Activated T-helper 2 cell treated with anti-CD3 and anti-CD28 coated beads, Interferon-gamma antibody, Interleukin-2, Interleukin-4, amounts not matched to agents 10 μg/mL and 5 μg/mL and 100 μg/mL, durations not matched to agents 14 hours and 24 hours and 36 hours (primary cell): ENCODE measurements at places on chromosomes 6 and 20. TPM values are rescaled to one million over a fixed set of nuclear protein-coding genes. Genes with fewer than 3 reads are reported as not detected.

- peak; percentile 74 for DNase-seq
Measured at GRCh38 chr6:26249957-26250697, 114.9 kb upstream of the BTN3A2 start.

DNA sequence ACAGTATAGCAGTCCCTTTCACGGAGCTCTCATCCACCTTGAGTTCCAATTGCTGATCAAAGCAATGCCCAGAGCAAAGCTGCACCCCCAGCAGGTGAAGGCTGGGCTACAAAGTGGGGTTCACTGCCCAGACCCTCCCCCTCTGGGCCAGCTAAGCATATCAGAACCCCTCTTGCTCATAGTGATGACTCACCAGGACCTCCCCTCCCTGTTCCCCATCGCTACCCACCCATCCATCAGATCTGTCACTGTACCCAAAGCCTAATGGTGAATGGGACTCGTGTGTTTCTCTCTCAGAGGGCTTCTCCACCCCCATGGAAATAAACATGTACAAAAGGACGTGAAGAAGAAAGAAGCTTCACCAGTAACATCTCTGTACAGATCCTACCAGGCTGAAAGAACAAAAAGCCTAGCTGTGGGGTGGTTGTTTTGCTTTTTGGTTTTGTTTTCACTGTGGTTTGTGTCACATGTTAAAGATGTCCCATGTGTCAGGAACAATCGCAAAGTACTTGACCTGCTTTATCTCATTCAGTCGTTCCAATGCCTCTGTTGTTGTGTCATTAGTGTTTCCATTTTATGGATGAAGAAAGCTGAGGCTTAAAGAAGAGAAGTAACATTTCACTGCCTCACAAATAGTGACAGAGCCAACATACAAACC, 518.5 kb downstream of the CD83 start:
- DNase-seq, result no peak

DNA sequence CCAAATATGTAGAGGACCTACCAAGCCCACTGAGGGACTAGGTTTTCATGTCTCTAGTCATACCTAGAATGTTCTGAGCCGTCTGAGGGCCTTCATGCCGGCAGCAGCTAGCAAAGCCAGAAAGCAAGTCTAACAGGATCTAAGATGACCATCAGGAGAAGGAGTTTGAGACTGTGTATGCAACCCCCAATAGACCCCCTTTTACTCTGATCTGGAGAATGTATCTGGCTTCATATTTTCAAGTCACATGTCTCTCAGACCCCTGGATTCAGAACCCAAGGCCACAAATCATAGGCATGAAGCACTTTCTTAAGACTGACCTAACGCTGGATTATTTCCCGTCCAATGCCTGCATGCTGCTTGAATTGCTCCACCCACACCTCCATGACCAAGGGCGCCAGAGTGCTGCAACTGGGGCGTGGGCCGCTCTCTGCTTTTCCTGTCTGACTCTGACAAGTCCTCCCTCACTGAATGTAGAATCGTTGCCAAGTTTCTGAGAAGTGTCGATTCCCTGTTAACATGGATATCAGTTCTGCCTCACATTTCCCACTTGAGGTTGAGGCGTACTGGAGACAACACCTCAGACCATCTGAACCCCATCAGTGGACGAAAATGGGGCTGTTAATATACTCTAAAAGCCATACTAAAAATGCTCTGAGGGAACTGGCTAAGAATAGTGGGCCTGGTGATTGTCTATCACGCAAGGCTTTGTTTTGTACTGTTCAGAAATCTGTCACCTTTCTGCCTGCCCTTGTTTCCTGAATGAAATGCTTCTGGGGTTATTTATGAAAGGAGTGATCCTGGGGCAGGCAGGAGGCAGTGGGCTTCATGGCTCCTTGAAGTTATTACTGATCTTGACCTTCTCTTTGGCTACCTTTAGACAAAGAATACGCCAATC, 23.9 kb upstream of the ASXL1 start:
- no peak for DNase-seq

DNA sequence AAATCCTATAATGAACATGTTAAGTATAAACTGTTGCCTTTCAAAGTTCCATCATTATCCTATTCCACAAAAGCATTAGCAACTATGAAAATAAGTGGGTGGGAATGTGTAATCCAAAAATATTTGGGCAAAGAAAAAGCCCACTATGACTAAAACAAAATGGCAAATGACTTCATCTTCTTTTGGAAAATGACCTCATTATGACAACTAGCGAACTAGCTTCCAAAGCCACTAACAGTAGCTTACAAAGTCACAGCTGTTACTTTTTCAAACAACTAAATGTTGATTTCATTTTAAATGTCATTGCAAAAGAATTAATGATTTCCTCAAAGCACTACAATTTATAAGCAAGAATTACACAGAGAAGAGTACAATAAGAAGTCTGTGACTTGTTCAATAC, 49.8 kb upstream of the RUNX2 start:
- no peak for DNase-seq

DNA sequence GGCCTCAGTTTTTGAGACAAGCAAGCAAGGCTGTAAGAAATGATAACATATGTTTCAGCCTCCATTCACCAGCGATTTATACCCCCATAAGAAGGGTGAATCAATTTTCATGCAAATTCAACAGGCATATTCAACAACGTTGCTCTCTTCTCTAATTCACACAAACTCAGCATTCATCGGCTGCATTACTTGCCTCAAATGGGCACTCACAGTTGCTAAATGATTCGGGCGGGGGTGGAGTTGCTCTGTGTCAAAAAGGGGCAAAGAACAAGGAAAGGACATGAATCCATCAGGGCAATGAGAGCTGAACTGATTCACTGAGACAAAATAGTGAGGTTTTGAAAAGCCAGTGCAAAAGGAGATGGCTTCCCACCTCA, 9.0 kb downstream of the MOXD1 start:
- DNase-seq, result no peak

DNA sequence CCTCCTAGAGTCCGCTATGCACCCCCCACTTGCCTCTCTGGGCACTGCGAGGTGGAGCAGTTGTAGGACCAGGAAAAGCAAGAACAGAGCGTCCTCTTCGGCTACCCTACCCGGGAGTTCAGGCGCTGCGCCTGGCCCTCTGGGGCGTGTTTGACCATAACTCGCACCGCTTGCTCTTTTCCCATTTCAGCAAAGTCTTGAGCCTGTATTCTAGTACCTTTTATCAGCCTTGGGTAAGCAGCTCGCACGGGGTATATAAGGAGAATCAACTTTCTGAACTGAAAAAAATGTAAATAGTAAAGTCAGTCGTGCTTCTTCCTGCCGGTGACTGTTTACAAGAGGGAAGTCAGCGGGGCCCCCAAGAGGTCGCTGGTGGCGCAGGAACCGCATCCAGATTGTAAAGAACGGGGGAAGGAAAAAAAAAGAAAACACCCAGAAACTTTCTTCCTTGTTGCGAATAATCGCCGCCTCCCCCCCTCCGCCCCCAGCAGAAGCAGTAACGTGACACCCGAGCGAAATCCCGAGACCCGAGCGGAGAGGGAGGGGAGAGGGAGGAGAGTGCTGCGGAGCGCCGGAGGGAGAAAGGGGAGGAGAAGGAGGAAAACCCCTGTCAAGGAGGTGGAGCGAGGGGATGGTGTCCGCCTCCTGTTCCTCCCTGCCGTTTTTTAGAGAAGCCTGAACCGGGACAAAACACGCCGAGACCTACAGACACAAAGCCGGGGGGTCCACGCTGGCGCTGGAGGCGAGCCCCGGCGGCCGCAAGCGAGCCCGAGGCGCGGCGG, at the start of gene UST:
Gene UST, plus strand, starts transcription at position 668 of the 782 bp plus-strand sequence. CDS start 401 bp downstream, outside the sequence.
- peak; percentile 37 for DNase-seq

DNA sequence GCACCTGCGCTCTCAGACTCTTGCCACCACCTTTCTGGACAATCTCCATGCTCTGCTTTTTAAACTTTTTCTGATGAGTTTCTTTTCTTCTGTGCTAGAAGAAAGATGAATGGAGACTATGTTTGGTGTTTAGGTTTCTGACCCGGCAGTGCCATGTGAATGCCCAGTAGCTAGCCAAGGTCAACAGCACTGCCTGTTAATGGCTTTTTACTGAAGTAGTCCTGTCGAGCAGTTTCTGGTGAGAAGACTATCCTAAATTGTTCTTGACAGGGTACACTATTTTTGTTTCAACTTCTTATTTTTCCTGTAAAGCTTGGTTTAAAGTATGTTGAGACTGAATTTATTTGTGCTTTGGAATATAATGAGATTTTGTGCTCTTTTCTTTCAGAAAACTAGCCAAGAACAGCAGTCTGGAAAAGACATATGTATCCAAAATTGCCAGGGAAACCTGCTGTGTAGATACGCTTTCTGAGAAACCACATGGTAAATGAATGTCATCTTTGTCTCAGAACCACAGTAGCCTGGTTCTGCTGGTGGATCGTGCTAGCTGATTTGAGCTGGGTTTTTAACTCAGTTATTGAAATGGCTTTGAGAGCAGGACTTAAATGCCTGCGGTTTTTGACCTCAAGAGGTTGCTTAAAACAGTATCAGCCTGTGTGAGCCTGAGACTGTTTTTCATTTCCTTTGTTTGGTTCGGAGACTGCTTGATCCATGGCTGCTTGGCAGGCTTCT, 48.1 kb downstream of the KCNS1 start:
- DNase-seq, result no peak

- no peak for DNase-seq
Measured at GRCh38 chr6:41774841-41775240, 4.9 kb downstream of the FRS3 start.

DNA sequence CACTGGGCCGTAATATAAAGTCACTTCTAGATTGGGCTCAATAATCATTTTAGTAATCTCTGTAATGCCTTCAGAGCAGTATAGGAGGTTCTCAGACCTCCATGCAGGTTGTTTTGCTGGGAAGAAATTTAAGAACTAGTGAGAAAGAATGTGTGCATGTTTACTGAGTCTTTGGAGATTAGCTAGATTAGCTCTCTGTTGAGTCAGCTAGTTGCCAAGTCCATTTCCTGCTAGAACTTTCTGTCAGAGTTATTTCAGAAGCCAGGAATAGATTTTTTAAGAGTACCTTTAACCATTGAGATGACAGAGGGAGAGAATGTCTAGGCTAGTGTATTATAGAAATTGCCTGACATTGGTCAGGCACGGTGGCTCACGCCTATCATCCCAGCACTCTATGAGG, 33.3 kb downstream of the ORC3 start:
- no peak for DNase-seq

DNA sequence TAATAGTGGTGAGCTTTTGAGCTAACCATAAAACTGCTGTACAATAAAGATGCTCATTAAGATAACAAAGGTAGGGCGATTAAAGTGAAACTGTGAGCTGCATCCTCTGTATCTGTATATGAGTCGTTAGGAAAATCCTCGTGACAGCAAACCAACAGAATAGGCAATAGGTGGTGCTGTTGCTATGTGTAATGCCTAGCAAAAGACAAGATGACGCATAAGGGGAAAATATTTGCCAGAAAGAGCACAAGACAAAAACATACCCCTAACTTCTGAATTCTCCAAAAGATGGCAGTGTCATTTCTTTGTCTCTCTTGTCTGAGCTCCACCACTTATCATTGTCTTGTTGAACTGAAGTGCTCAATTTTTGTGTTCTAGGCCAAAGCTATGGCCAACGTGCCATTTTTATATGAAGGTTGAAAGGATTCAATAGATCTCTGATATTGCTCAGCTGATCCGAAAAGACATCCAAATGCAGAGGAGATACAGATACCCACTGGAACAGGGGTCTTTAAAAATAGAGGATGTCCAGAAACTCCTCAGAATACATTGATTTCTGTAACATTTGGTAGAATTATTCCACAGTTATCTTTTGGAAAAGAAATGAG, 56.3 kb upstream of the ANKEF1 start:
- DNase-seq, result peak; percentile 20

The HEY2 gene
- total RNA-seq, result not detected in 2 replicates

The SLC2A10 gene
- not detected in 2 replicates for total RNA-seq

The PHACTR1 gene
- 0.05 and 0.11 TPM in 2 replicates for total RNA-seq

The PROKR2 gene
- total RNA-seq, result not detected in 2 replicates

The CTAGE9 gene
- not detected in 2 replicates for total RNA-seq
